Astrocyte of the cerebellum (primary cell): ENCODE measurements at places on chromosomes 5 and 9.
A peak's percentile ranks its signal among the peaks of the same experiment; 100 is the strongest.

GRCh38 chr5:120405923-120406322 is 58.2 kb upstream of the PRR16 start:
- peak; percentile 47 for DNase-seq

GRCh38 chr9:129258124-129258822 is 80.2 kb upstream of the IER5L start:
- DNase-seq = peak; percentile 62

DNA sequence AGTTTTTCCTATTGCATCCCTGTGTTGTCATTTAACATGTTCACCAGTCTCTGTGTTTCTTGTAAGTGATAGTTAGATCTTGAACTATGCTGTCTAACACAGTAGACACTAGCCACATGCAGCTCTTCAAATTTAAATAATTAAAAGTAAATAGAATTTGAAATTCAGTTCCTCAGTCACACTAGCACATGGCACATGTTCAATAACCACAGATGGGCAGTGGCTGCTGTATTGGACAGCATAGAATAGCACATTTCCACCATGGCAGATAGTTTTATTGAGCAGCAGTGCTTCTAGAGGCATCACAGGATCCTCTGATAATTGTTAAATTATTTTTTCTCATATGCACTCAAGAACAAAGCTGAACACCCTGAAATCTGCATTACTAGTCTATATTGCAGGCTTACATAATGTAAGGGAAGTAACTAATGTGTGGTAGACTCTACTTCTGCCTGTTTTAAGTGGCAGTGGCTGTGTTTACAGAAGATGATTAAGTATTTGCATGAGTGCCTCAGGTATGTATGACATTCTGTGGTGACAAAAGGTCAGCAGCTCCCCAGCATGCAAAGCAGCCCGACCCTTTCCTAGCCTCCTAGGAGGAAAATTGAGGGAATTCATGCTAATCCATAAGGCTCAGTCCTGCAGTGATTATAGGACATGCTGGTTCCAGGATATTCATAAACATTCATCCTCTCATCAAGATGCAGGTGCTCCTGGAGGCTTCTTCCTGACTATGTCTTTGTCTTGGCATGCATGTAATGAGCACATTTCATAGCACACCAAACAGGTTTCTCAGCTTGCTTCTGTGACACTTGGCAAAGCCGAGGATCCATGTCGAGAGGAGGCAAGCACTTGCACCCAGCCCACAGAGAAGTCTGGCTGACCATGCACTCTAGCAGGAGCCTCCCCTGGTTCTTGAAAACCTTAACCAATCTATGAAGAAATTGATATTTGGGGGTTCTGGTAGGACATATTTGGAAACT is 45.5 kb downstream of the SH3RF2 start:
- DNase-seq = no peak

DNA sequence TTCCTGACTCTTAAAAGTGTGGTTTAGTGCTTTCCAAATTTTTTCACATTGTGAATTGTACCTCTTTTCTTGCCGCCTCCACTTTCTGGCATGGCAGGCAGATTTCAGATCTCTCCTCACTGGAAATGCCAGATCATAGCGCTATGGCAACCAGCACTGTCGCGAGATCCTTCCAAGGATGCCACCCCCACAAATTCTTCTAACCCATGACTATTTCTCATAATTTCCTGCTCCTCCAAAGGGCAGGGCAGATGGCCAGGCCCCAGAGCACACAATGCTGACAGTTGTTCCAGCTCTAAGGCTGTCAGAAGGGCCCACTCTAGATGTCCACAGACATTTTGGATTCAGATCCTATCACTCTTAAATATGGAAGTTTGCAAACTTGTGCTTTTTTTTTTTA is 446.2 kb upstream of the RIOK2 start:
- DNase-seq = peak; percentile 5

DNA sequence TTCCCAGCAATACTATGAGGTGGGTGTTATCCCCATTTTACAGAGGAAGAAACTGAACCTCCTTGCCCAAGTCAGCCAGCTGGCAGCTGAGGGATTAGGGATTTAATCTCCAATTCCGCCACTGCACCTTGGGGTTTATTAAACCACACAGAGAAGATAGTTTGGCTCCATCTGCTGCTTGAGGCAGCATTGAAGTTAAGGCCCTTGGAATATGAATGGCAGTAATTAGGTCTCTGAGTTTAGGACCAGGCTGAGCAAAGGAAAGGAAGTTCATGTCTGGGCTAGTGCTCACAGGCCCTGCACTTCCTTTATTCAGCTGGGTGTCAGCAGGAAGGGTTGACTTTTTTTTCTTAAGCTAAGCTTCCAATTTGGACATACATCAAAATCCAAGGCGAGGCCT is 86.9 kb upstream of the GDNF start:
- no peak for DNase-seq

DNA sequence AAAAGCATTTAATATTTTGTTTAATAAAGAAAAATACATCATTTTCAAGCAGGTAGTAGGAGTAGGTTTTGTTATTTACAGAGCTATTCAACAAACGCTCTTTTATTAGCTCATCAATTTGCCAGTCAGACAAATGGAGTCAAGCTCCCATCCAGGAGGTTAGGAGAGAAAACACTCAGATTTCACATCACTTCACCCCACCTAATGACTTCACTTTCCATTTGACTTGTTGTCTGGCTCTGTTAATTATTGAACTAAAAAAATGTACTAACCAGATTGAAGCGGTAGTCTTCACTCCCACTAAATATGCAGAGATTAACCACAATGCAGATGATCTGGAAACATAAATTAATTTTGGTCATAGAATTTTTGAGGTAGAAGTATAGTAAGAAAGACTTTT is 193.6 kb upstream of the VCAN start:
- DNase-seq = no peak

GRCh38 chr9:131204285-131204684 is 72.0 kb downstream of the FAM78A start:
- DNase-seq = no peak

DNA sequence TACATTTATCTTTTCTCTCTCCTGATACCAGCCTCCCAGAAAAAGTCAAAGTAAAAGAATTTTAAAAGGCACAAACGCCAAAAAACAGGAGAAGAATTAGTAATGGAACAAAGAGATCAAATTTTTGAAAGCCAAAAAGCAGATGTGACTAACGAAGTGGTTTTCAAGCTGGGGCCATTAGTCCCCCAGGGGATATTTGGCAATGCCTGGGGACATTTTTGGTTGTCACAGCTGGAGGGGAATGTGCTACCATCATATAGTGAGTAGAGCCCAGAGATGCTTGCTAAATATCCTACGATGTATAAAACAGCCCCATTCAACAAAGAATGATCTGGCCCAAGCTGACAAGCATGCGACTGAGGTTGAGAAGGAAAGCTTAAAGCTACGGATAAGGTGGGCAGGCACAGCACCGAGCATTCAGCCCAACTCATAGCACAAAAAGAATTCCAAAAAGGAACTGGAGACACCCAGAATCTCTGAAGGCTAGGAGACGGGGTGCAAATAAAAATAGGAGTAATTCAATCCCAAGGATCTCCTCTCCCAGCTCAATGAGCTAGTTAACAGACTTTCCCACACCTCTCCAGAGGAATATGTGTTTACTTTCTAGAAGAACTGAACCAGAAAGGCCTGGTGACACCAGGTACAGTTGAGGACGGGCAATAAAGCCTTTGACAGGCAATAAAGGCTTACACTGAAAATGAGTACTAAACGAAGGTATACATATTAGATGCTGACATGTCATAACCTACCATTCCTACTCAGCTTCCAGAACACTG is 269.0 kb downstream of the DENND1A start:
- DNase-seq = no peak

- no peak for DNase-seq
Observed at GRCh38 chr5:61732369-61732768, 400.3 kb downstream of the ZSWIM6 start.

- DNase-seq = no peak
Observed at GRCh38 chr9:112868461-112868860, 22.2 kb downstream of the SLC46A2 start.

- DNase-seq = no peak
Observed at GRCh38 chr9:98610711-98611110, 98.0 kb downstream of the GABBR2 start.

DNA sequence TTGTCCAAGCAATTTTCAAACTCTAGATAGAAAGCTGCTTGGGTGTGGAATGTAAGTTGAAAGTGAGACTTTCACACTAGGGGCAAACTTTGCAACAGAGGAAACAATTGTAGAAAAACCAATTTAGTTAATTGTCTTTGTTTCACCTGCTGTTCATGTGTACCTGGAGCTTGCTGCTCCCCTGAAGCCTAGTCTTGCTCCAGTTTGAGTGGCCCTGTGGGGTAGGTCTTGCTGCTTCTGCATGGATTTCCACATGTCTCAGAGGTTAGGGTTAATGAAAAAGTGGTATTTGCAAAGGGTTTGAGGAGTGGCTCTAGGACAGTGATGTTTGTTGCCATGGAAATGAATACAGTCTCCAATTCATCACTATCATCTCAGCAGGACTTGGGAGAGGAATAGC is 182.2 kb downstream of the FSTL4 start:
- no peak for DNase-seq

DNA sequence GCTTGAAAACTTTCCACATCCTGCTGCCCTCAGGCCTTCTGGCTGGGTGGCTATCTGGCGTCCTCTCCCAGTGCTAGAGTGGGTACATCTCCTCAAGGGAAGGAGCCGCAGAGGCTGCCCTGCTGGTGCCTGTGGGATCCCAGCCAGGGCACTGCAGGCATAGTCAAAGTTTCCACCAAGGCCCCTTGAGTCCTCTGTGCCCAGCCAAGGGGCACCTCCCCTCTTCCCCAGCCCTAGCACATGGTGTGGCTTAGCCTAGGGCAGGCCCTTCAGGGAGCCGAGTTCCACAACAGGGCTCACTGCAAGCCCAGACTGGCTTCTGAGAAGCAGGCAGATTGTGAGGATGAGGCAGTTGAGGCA is 103.2 kb downstream of the RGS3 start:
- DNase-seq = no peak

DNA sequence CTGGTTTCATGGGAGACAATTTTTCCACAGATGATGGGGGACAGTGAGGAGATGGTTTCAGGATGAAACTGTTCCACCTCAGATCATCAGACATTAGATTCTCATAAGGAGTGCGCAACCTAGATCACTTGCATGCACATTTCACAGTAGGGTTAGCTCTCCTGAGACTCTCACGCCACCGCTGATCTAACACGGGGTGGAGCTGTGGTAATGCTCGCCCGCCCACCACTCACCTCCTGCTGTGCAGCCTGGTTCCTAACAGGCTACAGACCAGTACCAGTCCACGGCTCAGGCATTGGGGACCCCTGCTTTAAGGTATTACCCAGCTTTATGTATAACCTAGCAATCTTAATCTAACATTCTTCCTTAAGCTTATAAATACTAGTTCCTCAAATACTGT is 35.6 kb downstream of the TTC39B start:
- no peak for DNase-seq

DNA sequence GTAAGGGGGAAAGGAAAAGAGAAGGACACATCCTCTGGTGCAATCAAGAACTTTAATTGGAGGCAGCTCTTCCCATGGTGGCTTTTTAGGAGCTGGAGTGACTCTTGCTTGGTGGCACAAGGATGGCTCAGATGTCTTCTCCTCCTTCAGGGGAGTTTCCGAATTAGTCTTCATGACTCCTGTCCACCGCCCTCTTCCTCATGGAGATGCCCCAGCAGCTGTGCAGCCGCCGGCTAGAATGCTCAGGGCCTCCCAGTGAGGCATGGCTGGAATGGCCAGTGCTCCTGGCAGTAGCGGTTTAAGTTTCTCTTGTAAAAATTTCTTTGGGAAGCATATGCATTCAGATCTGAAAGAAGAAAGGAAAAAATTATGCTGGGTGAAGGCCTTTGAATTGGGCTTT is 8.8 kb upstream of the TEX53 start:
- DNase-seq = no peak

GRCh38 chr9:113648048-113648447 is 184.5 kb downstream of the RGS3 start:
- DNase-seq = no peak

DNA sequence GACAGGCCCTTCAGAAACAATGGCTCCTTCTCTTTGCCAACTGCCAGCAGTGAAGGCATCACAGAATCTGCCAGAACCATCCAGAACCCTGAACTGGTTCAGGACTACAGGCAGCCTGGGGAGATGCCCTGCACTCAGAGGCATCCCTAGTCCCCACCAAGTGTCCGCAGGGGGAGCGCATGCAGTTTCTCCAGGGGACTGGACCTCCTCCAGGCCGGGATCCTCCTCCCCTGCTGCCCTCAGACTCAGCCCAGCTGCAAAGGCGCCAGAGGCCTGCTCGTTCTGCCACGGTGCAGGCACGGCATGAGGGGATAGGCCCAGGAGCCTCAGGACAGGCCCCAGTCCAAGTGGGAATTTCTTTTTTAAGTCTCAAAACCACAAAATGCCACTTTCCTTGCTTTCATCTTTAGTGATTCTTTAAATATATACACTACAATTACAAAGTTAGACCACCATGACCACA is 72.0 kb downstream of the SEMA4D start:
- DNase-seq = peak; percentile 70

GRCh38 chr9:127835991-127836516 is 18.4 kb downstream of the ENG start:
- no peak for DNase-seq

DNA sequence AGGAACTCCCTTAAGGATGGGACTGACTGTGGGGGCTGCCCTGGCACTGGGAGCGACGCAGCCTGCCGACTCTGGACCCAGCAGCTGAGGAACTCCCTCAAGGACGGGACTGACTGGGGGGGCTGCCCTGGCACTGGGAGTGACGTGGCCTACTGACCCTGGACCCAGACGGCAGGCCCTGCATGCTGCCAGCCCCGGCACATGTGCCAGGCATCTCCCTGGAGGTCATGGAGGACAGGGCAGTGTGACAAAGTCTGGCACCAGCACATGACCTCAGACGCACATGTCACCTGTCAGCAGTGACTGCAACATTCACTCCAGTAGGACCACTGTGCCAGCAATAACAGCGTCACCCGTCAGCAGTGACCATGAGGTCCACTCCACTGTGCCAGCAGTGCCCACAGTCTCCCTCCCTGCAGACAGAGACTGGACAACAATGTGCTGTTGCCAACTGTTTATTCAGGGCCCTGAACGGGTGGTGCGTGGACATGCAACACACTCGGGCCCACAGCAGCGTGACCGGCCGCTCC is 4.5 kb downstream of the FBXW5 start:
- DNase-seq = no peak

DNA sequence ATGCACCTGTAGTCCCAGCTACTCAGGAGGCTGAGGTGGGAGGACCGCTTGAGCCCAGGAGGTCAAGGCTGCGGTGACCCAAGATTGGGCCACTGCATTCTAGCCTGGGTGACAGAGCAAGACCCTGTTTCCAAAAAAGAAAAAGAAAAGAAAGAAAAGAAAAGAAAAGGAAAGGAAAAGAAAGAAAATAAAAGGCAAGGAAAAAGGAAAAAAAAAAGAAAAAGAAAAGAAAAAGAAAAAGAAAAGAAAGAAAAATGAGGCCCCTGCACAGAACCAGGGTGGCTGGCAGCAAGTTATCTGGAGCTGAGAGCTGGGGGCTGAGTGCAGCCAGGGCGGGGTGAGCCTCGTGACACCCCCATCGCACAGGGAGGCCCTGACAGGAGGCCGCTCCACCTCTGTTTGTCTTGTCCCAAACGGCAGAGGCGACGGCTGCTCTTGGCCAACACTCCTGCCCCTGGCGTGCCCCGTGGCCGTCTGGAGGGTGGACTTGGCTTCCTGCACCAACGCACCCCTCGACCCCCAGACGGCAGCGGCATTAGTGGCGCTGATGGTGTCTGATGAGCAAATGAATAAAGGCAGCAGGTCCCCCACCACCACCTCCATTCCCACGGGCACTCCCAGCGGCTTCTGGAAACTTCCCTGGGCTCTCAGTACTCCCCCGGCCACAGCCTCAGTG is 16.7 kb downstream of the EXD3 start:
- no peak for DNase-seq
